ENCODE measurements at places on chromosomes 7 and 10.

GRCh38 chr7:3998060-3998459 lies 684.0 kb upstream of the FOXK1 start:
- DNase-seq: no peak

DNA sequence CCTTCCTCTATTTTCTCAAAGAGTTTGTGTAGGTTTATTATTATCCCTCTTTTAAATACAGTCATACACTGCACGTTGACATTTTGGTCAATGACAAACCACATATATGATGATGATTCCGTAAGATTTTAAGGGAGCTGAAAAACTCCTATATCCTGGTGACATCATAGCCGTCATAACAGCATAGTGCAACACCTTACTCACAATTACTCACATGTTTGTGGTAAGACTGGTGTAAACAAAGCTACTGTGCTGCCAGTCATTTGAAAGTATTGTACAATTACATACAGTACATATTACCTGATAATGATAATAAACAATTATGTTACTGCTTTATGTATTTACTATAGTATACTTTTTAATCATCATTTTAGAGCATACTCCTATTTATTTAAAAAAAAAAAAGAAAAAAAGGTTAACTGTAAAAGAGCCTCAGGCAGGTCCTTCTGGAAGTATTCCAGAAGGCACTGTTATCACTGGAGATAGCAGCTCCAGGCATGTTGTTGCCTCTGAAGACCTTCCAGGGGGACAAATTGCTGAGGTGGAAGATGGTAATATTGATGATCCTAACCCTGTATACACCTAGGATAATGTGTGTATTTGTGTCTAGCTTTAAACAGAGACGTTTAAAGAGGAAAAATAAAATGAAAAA lies 123.3 kb upstream of the CDK1 start:
- no peak for DNase-seq

DNA sequence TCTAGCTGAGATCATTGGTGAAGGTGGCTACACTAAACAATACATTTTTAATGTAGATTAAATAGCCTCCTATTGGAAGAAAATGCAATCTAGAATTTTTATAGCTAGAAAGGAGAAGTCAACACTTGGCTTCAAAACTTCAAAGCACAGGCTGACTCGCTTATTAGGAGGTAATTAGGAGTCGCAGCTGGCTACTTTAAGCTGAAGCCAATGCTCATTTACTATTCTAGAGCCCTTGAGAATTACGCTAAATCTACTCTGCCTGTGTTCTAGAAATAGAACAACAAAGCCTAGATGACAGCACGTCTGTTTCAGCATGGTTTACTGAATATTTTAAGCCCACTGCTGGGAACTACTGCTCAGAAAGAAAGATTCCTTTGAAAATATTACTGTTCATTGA lies 101.6 kb upstream of the EEPD1 start:
- no peak for DNase-seq

DNA sequence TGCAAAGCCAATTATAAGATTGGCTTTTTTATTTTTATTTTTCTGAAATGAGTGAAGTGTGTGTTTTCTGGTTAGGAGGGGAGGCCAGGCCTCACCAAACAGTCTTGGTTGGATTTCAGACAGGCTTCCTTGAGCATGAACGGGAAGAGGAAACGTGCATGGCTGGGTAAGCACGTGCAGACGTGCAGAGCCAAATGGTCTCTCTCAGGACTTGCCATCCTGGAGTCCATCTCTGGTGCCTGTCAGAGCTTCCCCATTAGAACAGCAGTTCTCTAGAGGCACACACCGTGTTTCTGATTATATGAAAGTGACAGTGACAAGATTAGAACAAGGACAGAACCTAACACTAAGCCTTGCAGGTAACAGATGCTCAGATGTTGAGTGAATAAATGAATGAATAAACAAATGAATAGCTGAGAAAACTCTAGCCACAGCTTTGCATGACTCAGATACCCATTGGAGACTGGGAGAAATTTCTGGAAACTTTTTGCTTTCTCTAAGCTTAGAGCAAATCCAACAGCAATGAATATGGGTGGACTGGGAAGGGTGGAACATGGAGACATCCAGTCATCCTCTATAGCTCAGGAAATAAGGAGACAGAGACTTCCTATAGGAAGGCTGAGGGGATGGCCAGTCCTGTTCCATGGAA lies 11.8 kb upstream of the CALD1 start:
- DNase-seq: no peak

GRCh38 chr10:62817121-62817765 lies 1.1 kb upstream of the EGR2 start:
- DNase-seq: no peak

DNA sequence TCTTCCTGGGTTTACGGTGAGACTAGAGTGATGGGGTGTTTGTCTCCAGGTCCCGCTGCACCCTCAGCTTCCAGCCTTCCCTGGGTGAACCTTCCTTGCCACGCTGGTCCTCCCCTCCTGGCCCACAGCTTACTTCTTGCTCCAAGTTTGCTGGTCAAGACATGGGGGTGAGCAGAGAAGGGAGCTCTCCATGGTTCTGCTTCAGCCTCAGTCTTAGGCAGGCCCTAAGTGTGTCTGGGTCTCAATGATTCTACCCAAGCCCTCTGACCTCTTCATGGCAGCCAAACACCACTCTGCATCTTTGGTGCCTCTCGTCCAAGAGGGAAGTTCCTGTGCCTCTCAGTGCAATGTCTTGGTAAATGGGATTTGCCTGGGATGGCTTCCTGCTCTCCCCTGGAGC lies 356.5 kb upstream of the KLF6 start:
- no peak for DNase-seq

DNA sequence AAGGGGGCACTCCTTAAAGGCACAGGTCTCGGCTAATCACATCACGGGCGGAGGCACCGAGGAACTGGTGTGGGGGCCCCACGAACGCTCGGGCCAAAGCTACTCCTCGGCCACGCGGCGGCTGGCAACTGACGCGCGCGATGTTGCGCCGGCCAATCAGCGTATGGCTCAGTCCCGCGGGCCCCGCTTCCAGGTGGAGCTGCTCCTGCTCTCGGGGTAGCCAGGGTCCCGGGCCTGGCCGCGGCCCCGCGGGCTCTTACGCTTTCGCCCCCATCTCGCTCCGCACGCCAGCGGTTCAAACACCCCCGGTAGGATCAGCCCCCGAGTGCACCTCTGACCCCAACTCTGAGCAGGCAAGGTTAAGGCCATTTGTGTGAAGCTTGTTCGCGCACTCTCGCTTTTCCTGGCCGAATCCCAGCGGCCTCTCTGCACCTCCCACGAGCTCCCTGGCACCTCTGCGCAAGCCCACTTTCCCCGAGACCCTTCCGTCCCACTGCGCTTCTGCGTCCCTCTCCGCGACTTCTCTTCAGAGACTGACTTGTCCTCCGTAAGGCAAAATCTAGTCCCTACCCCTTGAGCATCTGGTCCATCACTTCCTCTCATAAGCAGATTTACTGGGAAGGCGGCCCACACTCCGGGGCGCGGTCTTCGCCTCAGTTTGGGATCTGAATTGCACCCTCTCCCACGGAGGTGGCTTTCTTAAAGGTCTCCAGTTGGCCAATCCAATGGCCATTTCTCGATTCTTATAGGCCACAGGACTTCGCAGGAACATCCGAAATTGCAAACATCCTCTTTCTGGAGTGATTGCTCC lies 200.9 kb upstream of the TBX20 start:
- DNase-seq: no peak

DNA sequence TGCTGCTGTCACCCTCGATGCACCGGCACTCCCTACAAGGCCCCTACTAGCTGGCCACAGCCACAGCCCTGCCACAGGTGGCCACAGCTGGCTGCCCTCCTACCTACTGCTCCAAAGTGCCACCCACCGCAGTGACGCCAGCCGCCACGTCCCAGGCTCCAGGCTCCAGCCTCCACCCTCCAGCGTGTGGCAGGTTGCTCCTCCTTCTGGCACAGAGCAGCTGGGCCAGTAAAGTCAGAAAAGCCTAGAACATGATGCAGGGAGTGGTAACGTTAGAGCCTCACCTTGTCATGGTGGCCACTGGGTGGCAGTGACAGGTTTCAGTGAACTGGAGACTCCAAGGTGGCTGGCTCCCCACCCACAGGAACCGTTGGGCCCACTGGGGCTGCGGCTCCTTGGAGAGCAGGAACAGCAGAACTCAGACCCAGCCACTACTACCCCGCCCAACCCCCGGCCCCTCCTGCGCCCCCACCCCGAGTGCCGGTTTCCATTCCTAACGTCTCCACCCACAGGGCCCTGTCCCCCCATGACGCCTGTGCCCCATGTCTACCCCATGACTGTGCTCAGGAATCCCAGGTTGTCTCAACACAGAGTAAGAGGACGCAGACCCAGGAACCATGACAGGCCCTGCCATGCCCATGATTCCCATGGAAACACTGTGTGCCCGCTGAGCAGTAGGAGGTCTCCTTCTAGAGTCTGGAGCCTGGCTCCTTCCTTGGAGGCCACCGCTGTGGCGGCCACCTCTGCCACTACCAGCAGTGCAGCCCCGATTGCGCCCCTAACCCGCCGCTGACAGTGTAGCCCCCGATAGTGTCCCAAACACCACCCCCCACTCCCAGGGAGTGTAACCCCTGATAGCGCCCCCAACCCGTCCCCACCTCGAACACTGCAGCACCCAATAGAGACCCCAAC lies 52.3 kb upstream of the ZNF33B start:
- DNase-seq: no peak

- DNase-seq: no peak
Observed at GRCh38 chr7:120817851-120818250, 40.1 kb downstream of the TSPAN12 start.

DNA sequence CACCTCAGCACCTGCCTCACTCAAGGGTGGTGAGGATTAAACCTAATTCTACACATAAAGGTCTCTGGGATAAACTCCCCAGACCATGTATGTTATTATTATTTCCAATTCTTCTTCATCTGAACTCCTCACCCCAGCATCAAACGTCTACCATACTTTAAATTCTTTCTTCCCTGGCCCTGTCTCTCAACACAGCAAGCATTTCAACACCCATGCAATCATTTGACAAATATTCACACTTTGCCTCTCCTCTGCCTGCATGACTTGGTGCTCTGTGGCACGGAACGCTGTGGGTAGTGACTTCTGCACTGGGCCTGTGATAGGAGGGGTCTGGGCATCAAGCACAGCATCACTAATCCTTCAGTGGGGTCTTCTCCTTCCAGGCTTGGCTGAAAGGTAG lies 490.8 kb downstream of the TNS3 start:
- DNase-seq: no peak
